ENCODE measurements at places on chromosomes 7 and 10.

DNA sequence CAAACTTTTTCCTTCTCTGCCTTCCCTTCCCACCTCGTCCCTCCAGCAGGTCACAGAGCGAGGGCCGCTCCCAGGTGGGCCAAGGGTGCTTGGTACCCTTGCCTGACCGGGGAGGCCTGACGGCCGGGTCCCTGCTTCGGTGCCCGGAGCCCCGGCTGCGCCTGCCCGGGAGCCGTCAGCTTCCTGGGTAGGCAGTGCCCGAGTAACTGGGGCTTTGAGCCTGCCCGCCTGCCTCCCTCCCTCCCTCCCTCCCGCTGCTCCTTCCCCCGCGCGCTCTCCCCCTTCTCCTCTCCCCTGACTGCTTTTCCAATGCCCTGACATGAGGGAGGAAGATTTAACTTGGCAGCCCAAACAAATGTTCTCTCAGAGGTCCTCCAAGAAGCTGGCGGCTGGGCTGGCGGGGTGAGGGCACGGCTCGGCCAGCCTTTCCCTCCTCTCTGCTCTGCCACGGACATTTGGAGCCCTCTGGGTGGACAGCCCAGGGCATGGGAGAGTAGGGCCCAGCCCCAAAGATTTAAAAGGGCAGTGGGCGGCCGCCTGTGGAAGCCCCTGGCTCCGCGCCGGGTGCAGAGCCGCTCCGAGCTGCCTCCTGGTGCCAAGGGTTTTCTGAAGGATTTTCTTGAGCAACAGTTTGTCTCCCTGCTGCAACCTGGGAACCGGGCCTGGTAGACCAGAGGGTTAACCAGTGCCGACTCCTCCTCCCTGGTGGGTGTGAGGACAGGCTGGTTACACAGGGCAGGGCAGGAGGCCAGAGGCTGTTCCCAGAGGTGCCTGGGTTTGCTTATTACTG, 2.0 kb downstream of the ZMIZ1 start:
- DNase-seq: no peak

- DNase-seq: no peak
These were observed 821 bp downstream of the SLC35B4 start for GRCh38 chr7:134315679-134316538.

DNA sequence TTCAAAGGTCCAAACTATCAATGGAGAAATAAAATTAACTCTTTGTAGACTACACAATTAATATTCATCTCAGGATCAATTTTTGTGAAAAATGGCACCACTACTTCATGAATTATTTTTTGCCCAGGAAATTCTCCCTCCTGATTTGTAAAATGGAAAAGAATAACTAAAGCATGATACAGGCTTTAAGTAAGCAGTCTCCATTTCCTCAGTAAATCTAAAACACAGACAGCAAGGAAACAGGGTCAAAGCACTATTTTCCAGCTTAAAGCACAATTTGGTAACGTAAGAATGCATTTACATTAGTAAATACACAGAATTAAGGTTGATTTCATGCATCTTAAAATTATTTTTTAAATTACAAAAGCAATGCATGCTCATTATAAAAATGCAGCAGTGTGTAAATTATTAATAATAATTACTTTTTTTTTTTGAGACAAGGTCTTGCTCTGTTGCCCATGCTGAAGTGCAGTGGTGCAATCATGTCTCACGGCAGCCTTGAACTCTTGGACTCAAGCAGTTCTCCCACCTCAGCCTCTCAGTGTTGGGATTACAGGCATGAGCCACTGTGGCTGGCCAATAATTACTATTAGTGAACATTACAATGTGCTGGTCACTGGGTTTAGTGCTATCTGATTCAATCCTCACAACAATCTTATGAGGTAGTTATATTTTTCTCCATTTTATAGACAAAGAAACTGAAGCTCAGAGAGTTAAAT, 26.1 kb upstream of the VCL start:
- no peak for DNase-seq

- no peak for DNase-seq
These were observed 26.2 kb downstream of the PWWP2B start for GRCh38 chr10:132422903-132423825.

DNA sequence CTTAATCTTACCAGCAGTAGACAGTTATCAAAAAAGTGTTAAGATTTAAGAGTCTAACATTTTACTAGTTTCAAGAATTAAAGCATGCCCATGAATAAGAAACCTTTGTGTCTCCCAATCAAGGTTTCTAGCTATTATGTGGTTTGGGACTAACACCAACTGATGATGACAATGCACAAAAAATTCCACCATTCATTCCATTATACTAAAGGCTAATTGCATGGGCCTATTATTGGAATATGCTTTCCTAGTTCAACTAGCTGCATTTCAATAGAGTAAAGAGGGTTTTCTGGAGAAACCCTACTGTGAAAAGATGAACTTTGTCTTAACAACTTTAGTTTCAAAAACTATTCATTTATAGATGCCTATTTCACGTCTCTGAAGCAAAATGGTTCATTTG, 44.6 kb downstream of the UBE2H start:
- DNase-seq: no peak

GRCh38 chr10:32171204-32171603, 115.0 kb upstream of the KIF5B start:
- DNase-seq: no peak

DNA sequence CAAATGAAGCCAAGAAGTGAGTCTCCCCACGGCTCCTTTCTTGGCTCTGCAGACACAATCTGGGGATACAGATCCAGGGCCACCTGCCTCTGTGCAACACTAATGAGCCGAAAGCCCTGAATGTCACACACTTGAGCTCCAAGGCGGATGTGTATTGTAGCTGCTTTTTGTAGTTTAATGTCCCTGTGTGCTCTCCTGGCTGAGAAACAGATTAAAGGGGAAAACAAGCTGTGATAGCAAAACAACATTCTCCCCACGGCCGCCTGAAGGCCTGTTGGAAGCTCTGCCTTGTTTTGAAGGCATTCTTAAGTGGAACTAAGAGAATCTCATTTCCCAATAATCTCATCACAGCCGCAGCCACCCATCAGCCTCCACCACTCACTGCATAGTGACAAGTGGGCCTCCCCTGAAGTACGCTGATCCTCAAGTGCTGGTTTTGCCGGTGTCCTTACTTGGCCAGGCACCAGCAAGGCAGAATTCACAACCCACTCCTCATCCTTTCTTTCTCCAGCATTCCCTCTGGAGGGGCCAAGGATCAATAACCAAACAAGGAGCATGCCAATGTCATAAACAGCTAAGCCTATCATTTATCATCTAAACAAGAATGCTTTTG, 44.4 kb upstream of the AMPH start:
- no peak for DNase-seq

DNA sequence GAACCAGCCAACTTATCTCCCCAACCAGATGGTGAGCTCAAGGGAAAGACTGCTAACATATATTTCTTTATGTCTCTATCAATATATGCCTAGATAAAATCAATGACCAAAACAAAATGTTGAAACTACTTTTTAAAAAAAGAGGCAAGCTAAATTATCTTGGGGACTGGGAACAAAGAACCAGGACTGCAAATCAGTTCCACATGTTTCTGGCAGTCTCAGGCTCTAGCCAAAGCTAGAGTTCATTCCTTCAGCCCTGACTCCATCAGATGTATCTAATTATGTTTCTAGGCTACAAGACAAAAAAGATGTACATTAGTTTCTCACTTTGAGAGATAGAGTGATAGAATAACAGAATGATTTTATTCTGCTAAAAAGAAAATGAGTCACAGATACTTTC, 1290.3 kb upstream of the SORCS1 start:
- DNase-seq: no peak

DNA sequence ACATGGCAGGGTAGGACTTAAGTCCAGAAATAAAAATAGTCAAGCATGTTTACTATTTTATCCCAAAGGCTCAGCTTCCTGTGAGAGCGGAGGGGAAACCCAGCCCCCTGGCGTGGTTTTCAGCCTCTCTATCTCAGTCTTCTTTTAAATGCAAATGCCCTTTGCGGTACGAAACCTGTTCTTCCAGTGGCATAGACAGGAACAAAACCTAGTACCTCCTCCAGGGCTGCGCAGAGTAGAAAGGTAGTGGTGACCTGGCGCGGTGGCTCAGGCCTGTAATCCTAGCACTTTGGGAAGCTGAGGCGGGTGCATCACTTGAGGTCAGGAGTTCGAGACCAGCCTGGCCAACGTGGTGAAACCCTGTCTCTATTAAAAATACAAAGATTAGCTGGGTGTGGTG, 181.3 kb upstream of the FOXK1 start:
- DNase-seq: no peak

DNA sequence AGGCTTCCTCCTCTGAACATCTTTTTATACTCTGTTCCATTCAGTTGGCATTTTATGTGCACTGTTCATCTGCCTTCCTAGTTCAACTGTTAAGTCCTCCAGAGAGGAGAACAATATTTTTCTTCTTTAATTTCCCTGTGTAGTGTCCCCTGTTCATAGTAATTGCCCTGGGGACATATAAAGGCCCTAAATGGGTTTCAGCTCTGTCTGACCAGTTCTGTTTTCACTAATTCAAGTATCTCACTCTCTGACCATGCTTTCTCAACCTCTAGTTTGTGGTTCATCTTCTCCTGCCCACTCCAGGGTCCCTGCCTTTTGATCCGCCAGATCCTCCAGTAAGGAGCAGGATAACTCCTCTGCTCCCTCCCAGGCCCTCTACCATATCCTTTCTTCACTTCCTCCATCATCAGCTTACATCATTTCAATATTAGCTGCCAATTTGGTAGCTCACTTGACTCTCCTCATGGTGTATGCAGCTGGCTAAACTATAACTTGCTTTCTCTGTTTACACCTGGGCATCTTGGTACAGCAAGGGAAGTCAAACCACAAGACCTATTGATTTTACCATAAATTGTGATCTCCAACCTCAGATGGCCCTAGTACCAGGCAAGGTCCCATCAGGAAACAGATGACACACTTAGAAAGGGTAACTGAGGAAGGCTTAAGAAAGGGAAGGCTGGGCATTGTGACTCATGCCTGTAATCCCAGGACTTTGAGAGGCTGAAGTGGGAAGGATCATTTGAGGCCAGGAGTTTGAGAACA, 17.7 kb upstream of the C10orf67 start:
- no peak for DNase-seq

DNA sequence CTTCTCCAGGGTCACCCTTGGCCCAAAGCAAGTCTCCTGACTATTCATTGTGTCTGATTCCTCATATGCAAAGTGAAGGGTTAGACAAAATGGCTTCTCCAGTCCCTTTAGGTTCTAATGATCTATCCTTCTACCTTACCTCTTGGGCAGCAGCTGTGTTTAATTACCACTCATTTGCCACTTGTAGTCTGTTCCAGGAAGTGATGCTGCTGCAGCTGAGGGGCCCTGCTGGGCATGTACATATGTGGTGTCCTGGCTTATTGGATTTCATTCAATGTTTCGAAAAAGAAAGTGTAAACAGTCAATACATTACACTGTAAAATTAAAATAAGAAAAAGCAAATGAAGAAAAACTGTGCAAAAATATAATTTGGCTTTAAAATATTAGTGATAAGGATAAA, 36.6 kb downstream of the SCIN start:
- no peak for DNase-seq

- no peak for DNase-seq
These were observed 66.2 kb downstream of the SLC29A4 start for GRCh38 chr7:5349005-5349380.

GRCh38 chr7:151207804-151208203, 2.5 kb downstream of the H2BK1 start:
- no peak for DNase-seq

GRCh38 chr10:133456041-133456951, 2.6 kb downstream of the SCART1 start:
- no peak for DNase-seq

- no peak for DNase-seq
These were observed 7.8 kb downstream of the ITPRIP start for GRCh38 chr10:104330168-104331110.

DNA sequence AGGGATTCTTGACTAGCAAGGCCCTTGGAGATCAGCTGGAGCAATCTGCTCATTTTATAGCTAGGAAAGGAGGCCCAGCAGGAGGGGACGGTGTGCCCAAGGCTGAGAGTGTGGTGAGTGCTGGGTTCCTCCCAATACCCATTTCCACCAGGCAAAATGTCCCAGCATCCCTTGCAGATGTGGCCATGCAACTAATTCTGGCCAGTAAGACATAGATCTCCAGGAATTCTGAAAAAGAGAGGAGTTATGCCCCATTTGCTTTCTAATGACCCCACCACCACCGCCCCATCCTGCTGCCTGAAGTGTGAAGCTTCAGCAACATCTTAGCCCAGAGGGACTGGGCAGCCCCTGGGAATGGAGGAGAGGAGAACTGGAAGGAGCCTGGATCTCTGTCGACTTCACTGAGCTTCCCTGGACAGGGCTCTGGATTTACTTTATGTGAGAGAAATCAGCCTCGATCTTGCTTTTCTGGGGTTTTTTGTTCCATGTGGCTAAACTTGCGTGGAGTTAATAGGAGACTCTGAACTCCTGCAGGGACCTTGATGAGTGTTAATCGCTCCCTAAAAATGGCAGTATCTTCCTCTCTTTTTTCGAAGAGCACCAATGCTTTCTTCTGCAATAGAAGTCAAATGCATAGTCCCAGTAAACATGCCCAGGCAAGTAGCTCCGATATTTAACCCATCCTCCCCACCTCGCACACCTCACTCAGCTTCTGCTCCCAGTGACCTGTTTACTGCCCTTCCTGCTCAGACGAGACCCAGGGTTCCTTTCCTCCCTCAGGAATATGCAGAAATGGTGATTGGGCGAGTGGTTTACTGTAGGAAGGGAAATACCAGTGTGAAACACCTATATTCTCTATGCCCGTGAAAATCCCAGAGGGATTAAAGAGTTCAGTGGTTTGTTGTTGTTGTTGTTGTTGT, 127.5 kb upstream of the GPR26 start:
- DNase-seq: no peak

DNA sequence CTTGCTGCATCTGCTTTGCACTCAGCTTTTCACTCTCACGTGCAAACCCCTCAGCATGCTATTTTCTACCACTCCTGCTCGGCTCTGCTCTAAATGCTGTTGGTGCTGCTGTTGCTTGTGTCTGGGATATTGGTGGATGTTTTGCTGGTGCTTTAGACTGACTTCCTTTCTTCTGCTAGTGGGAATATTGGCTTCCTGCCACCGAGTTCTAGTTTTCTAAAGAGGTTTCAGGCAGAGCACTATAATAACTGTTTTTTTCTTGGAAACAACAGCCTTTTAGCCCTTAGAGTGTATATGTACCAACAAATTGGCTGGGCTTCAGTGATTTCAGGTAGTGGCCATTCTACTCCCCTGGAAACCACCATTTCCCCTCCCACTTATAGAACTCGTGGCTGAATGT, 27.8 kb downstream of the TMEM236 start:
- no peak for DNase-seq
